ENCODE measurements at places on chromosomes 7 and 10.

GRCh38 chr10:85655411-85655810, 711.2 kb downstream of the GRID1 start:
- DNase-seq: no peak
- H3K4me1 ChIP-seq: no peaks in the 10 kb centered on the region
- H3K36me3 ChIP-seq: no peaks in the 10 kb centered on the region
- no peak overlapping the region for H3K4me3 ChIP-seq

GRCh38 chr7:69889338-69889975, 291.2 kb downstream of the AUTS2 start:
- DNase-seq: no peak
- no peaks in the 10 kb centered on the region for H3K36me3 ChIP-seq
- no peaks in the 10 kb centered on the region for H3K27me3 ChIP-seq
- H3K27ac ChIP-seq: no peak overlapping the region

- no peaks in the 10 kb centered on the region for H3K27me3 ChIP-seq
- no peak overlapping the region for H3K27ac ChIP-seq
Observed at GRCh38 chr10:126157189-126157588, 231.1 kb downstream of the ADAM12 start.

- no peak for DNase-seq
- no peaks in the 10 kb centered on the region for H3K4me1 ChIP-seq
- no peaks in the 10 kb centered on the region for H3K27me3 ChIP-seq
- H3K27ac ChIP-seq: no peak overlapping the region
Observed at GRCh38 chr10:60406182-60406581, 16.5 kb upstream of the ANK3 start.

GRCh38 chr7:44461387-44461786, 29.1 kb downstream of the NUDCD3 start:
- no peak overlapping the region for H3K27ac ChIP-seq
- H3K36me3 ChIP-seq: peaks cover 9% of the 10 kb centered on the region
- no peaks in the 10 kb centered on the region for H3K27me3 ChIP-seq

DNA sequence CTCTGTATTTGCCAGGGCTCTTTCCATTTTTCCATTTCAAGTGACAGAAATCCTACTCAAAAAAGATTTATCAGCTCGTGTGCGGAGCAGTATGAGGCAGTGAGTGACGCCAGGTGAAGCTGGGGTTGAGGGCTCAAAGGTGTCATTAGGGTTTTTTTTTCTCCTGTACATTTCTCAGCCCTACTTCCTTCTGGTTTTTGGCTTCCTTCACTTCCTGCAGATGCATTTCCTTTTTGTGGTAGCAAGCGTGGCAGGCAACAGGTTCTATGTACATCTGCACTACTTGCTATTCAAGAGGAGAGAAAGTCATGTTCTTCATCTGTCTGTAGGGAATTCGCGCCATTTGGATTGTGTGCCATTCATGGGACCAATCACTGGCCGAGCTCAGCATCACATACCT, 52.8 kb upstream of the AOAH start:
- no peaks in the 10 kb centered on the region for H3K27me3 ChIP-seq
- DNase-seq: no peak
- no peaks in the 10 kb centered on the region for H3K4me1 ChIP-seq
- H3K4me3 ChIP-seq: no peak overlapping the region
- H3K36me3 ChIP-seq: no peaks in the 10 kb centered on the region

DNA sequence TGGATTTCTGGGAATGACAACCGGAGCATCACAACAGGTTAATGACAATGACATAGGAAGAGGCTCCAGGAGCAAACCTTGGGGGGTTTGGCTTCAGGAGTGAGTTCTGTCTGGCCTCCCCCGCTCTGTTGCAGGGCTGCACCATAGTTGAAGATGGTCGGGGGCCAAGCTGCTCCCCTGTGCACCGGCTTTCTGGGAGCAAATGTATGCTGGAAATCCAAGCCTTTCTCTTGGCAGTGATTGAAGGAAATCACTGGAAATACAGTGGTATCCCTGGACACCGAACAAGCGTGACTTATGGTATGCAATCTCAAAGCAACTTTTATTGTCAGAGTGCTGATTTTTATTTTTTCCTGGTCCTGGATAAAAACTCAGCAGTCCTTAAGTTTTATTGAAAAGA, 251.9 kb upstream of the ZNF32 start:
- H3K36me3 ChIP-seq: no peaks in the 10 kb centered on the region
- no peaks in the 10 kb centered on the region for H3K27me3 ChIP-seq
- no peaks in the 10 kb centered on the region for H3K4me1 ChIP-seq

- no peaks in the 10 kb centered on the region for H3K36me3 ChIP-seq
Observed at GRCh38 chr7:50808282-50808888, 25.7 kb upstream of the GRB10 start.

- H3K27ac ChIP-seq: no peak overlapping the region
- H3K4me3 ChIP-seq: no peak overlapping the region
- H3K4me1 ChIP-seq: no peaks in the 10 kb centered on the region
- no peaks in the 10 kb centered on the region for H3K36me3 ChIP-seq
- DNase-seq: no peak
- H3K27me3 ChIP-seq: no peaks in the 10 kb centered on the region
Observed at GRCh38 chr7:126606331-126606730, 646.4 kb downstream of the GRM8 start.

GRCh38 chr10:70053218-70053840, 683 bp downstream of the MACROH2A2 start:
- no peaks in the 10 kb centered on the region for H3K4me1 ChIP-seq
- peaks cover 52% of the 10 kb centered on the region for H3K27me3 ChIP-seq
- peak; percentile 42 for DNase-seq
- H3K4me3 ChIP-seq: peak overlapping the region; percentile 95

DNA sequence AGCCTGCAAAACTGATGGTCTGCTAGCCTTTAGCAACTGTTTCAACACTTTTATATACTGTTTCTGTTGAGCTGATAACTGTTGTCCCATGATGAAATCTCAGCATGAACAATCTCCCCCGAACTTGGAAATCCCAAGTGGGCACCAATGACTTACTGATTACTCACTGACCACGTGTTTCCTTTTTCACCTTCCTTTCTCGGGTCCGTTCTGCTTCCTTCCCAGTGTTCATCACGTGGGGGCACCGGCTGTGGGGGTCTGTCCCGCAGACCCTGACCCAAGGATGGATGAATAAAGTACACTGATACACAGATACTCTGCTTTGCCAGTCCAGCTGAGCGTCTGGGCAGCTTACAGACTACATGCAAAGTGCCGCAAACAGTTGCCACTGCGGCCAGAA, 39.0 kb upstream of the RASGEF1A start:
- DNase-seq: no peak
- H3K36me3 ChIP-seq: peaks cover 10% of the 10 kb centered on the region
- no peaks in the 10 kb centered on the region for H3K27me3 ChIP-seq
- peaks cover 3% of the 10 kb centered on the region for H3K4me1 ChIP-seq

GRCh38 chr7:55426676-55427075, 61.5 kb downstream of the LANCL2 start:
- H3K4me3 ChIP-seq: peak overlapping the region; percentile 27
- H3K27ac ChIP-seq: no peak overlapping the region
- H3K36me3 ChIP-seq: peaks cover 16% of the 10 kb centered on the region
- peaks cover 4% of the 10 kb centered on the region for H3K4me1 ChIP-seq

DNA sequence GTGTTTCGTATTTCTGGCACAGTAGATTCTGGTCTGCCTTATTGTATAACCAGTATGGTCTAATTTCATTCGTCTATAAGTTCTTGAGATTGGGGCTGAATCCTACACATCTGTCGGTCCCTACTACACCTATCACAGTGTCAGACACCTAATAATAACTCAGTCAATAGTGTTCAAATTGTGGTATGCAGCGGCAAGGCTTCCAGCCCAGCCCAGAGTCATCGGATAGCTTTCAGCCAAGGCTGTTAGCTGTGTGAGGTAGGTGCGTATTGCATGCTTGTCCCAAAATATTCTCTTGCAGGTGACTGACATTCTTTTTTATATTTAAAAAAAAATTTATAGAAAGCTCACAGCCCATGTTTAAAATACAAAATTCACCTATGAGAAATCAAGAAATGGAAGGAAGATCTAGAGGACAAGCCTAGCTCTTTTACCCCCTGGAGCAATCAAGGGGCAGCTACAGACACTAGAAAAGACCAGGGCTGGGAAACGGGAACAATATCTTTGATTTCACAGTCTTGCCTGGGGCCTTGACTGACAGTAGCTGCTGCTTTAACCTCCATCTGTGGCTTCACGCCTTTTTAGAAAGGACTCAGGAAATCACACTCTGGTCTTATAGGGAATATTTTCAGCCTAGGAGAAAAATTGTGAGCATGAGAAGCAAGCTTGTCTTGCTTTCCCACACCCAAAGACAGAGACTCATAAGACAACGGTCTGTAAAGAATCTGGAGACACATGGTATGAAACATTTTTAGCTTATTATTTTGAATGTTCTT, 9.5 kb upstream of the ASB4 start:
- no peaks in the 10 kb centered on the region for H3K36me3 ChIP-seq
- H3K4me3 ChIP-seq: no peak overlapping the region
- H3K4me1 ChIP-seq: no peaks in the 10 kb centered on the region
- no peak for DNase-seq

DNA sequence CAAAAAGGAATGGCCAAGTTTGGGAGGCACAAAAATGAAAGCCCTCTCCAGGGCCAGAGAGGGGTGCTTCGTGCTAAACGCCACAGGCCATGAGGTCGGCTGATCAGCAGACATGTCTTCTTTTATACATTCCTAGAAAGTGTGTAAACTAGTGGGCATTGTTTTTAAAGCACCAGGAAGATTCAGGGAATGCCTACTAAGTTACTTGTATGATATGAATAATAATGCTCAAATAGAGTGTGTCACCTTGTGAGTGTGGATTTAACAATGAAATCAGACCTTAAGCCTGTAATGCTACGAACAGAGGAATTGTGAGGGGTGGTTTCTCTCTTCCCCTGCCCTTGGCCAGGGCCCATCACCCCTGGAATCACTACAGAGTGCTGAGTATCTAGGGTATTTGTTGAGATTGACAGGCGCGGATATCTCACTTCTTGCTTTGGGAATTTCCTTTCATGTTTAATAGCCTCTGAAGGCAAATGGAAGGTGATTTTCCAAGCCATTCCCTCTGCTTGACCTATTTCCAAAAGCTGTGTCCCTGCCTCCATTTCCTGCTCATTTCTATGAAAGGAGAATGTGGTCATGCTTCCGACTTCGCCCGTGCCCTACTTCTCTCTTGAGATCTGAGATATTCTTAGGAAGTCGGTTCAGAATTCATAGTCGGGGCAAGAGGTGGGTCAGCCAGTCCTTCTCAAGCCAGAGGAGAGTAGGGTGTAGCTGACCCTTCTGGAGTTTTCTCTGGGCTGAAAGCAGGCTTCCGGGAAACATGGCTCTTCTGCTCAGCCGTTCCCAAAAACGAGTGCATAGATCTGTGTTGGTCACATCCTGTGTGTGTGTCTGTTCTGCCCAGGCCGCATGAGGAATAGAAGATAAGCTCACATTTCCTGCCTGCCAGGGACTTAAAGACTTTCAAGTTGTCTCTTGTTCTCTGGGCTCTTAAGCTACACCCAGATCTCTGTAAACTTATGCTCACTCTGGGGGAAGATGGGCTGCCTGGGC, 167.8 kb upstream of the ITGB1 start:
- H3K36me3 ChIP-seq: no peaks in the 10 kb centered on the region
- no peak overlapping the region for H3K4me3 ChIP-seq
- H3K4me1 ChIP-seq: no peaks in the 10 kb centered on the region
- H3K27me3 ChIP-seq: no peaks in the 10 kb centered on the region
- no peak for DNase-seq
